CD8-positive, alpha-beta memory T cell (primary cell): ENCODE measurements at places on chromosomes 7 and 10. TPM values are rescaled to one million over a fixed set of nuclear protein-coding genes. Genes with fewer than 3 reads are reported as not detected.

Gene FLNC
- not detected for polyA plus RNA-seq

Gene LIPJ
- polyA plus RNA-seq, result not detected

Gene CNNM1
- polyA plus RNA-seq, result not detected

GRCh38 chr7:53325061-53325460 lies 289.6 kb downstream of the POM121L12 start:
- no peak for DNase-seq

DNA sequence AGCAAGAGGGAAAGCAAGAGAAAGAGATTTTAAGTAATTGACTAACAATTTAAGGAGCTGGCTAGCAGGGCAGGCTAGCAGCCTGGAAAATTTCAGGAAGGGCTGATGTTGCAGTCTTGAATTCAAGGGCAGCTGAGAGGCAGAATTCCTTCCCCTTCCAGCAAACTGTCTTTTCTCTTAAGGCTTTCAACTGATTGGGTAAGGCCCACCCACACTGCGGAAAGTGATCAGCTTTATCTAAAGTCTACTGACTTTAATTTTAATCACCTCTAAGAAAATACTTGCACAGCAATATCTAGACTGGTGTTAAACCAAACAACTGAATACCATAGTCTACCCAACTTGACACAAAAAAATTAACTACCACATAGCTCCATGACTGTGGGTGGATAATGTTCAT lies 303.9 kb downstream of the FZD1 start:
- DNase-seq, result no peak

DNA sequence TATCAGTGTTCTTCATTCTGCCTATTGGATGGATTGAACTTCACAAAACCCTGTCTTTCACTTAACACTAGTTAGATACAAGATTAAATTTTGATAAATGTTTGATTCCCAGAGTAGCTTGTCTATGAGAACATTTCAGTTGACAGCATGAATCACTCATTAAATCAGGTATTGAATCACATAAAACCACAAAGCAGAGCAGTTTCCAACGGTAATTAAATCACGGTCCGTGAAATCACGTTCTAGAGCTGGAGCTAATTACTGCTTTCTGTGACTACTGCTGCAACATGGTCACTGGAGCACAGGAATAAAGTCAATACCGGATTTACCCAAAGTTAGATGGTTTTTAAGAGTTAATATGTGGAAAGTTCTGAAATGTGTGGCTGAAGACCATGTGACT lies 257.8 kb upstream of the PCDH15 start:
- no peak for DNase-seq

DNA sequence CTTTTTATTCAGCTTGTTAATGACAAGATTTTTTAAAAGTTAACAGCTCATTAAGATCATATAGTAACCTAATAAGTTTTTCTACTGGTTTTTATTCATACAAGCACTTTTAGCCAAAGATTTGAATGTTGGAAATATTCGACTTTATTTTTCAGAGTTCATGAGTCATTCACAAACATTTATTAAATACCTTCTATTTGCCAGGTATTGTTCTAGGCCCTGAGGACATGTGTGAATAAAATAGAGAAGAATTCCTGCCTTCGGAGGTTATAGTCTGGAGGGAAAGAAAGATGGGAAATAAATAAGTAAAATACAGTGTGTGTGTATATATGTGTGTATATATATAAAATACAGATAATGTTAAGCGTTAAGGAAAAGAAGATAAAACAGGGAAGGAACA lies 31.5 kb downstream of the BTAF1 start:
- DNase-seq, result no peak

Gene PNLIPRP3
- not detected for polyA plus RNA-seq
